Stimulated activated CD4-positive, alpha-beta T cell treated with anti-CD3 and anti-CD28 coated beads, Interleukin-2, amount 100 ng/mL, for 4 hours (primary cell): ENCODE measurements at places on chromosomes 7 and 10.

DNA sequence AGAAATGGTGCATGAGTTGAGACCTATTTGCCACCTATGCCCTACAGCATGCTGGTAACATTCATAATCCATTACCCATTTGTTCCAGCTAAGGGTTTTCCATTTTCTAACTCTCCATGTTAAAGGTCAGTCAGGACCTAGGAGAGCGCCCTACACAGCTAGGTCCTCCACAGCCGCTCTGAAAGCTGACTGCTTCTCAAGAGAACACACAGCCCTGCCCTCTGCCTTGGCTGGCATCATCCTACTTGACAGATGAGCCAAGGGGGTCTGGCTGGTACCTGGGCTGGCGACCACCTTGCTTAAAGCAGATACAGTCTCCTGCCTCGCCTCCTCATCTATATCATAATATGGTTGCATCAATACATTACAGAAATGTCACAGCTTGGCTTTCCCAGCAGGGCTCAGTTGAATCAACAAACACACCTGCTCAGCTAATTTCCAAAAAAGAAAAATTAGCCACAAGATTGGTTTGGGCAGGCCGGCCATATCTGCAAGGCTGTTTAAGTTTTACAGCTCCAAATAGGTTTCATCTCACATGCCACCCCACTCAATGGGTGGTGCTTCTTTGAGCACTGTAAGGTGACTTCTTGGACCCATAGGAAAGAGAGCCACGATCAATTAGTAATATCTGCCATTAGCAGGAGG, 17.3 kb downstream of the TLL2 start:
- no peak for DNase-seq

DNA sequence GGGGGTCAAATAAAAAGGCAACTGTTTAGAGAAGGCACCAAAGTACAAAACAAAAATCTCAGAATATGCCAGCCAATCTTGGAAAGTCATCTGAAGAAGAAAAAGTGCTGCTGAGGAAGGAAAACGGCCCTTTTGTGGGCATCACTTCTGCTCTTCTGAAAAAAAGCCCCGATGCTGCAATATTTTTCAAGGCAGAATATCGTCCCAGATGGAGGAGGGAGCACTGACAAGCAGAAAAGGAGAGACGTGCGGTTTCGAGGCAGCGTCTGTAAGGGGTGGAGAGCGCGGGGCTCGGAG, 959 bp upstream of the ATRNL1 start:
- no peak for DNase-seq

DNA sequence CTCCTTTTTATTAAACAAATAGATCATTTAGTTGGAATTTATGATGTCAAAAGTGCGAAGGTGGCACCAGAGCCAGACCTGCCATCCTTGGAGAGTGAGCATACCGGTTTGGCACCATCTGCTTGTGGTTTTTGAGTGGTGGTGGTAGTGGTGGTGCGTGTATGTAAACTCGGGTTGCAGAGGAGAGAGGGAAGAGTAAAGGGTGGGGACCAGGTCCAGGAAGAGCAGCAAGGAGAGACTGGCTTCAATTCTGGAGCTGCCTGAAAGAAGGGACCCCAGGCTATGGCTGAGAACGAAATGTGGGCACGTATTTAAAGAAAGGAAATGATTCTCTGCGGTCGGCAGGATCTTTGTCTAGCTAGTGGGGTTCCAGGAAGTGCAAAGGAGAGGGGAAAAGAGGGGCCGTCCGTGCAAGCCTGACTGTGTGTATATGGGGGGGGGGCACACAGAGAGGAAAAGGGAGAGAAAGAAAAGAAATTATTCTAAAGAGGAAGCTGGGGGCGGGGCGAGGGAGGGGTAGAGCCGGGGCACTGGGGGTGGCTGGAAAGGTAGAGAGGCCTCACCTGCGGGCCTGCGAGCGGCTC, 448 bp upstream of the GOLGA7B start:
- DNase-seq, result peak; percentile 26

GRCh38 chr10:133378251-133379096, 588 bp upstream of the PAOX start:
- no peak for DNase-seq

- no peak for DNase-seq
These were observed 10.5 kb downstream of the STYXL1 start for GRCh38 chr7:76037310-76037709.

- DNase-seq, result no peak
These were observed 296.4 kb upstream of the MKLN1 start for GRCh38 chr7:131031099-131031868.

- no peak for DNase-seq
These were observed 34.3 kb upstream of the PTF1A start for GRCh38 chr10:23157691-23158369.

- no peak for DNase-seq
These were observed 9.4 kb upstream of the HK1 start for GRCh38 chr10:69268761-69269416.

GRCh38 chr7:19107356-19108146, 9.9 kb downstream of the TWIST1 start:
- no peak for DNase-seq

DNA sequence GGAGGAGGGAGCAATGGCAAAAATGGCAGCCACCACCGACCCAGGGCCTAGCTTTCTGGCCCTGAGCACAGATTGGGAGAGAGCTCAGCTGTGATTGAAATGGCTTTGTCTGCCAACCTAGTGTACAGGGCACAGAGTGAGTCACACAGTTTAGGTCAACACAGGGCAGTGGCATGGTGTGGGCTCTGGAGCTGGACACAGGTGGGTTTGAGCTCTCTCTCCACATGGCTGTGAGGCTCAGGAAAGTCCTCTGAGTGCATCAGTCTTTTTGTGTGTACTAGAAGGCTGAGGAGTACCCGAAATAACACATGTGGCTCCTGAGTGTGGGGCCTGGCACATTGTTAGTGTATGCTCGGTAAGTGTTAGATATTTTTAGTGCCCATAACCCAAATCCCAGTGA, 60.2 kb upstream of the LOXL4 start:
- no peak for DNase-seq

DNA sequence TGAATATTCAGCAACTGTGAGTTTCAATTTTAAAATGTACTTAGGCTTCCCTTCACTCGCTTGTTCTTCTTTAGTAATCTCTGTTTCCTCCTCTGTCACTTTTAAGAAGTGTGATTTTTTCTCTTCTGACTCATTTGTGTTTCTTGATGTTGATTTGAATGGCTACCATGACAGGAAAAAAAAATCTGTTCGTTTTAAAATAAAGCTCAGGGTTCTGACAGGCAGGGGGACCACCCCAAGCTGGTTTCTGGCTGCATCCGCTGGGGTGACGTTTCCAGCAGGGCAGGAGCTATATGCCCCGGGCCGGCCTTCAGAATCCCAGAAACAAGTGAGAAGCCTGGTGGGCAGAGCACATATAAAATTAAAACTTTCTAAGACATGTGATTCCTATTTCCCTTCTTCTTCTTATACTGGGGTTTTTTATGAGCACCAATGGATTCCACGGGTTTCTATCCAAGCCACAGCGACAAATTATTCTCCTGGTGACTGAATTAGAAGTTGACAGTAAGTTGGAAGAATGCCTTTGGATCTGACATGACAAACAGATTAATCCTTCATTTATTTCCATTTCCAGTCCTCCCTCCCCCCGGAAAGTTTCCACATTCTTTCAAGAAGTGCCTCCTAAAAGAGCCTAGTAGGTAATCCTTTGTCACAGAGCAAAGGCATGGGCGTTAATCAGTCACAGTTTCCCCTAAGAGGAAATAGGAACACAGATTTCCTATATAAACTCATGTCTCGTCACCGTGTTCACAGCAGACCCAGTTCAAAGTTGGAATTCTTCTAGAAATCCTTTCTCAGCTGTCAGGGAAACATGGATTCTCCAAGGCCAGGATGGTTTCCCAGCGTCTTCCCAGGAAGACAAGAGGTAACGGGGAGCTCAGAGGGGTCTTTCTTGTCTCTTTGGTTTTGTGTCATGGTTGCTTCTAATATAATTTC, 79.9 kb downstream of the PTPRE start:
- DNase-seq, result no peak

DNA sequence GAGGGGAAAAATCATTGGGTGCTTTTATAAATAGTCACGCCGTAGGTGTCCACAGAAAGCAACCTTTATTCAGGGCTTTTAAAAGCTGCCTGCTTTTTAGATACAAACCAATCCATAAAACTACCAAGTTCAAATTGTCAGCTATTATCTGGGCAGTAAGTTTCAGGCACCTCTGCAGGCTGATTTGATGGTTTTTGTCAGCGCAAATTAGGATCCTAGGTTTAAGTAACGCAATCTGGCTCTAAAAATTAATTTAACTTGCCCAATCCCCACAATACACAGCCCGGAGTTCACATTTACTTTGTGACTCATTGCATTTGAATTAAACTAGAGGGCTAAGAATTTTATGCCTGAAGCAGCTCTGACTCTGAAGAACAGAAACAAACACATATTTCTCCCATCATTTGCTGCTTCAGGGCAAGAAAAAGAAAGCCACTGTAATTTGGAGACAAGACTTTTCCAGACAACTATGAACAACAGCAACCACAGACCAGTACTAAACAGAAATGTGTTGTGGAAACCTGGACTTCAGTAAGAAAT, 43.3 kb downstream of the NRP1 start:
- DNase-seq, result no peak

- no peak for DNase-seq
These were observed 25.1 kb downstream of the VSTM4 start for GRCh38 chr10:49090189-49090575.

GRCh38 chr7:156547884-156548561, 92.6 kb upstream of the RNF32 start:
- DNase-seq, result no peak

DNA sequence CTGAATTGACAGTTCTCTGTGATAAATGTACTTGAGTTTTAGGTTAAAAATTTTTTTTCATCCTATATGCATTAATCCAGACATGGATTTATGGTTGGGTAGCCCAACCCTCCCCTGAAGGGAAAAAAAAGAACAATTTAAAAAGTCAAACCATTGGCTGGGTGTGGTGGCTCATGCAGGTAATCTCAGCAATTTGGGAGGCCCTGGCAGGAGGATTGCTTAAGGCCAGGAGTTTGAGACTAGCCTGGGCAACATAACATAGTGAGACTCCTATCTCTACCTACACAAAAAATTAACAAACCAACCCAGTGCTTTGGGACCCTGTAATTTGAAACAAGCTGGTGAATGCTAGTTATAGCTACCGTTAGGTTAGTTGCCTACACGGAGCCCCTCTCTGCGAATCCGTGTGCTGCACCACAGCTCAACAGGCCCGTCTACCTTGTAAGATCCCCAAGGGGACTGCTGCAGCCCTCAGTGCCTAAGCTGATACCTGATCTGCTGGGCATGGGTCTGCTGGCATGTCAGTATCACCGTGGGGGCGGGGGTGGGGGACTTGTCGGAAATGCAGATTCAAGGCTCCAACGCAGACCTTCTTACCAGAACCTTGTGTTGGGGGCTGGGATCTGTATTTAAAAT, 32.8 kb downstream of the TSPAN14 start:
- DNase-seq, result no peak

- no peak for DNase-seq
These were observed 46.0 kb downstream of the RASGEF1A start for GRCh38 chr10:43220657-43221418.

DNA sequence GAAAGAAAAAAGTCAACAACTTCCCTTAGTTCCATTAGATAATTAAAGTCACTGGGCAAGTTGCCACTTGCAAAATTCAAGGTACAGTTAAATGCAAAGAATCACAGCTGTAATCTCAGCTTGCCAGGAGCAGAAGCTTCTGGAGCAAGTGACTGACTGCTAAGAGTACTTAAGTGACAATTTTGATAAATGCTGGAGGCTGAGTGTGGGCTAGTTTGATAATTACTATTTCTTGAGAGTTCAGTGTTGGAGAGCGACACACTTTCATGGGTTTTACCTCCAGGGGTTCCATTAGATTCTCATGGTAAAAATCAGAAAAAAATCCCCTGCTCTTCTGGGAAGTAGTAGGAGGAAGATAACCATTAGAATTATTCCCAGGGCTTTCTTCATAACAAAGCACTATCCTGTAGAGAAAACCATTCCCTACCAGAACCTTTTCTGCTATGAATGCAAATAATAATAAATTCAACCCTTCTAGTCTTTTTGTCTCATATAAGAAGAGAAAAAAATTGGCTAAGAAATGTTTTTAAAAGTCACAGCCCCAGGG, 486.3 kb downstream of the POM121L12 start:
- no peak for DNase-seq

- DNase-seq, result no peak
These were observed 108.3 kb upstream of the DPP6 start for GRCh38 chr7:153943861-153944260.

DNA sequence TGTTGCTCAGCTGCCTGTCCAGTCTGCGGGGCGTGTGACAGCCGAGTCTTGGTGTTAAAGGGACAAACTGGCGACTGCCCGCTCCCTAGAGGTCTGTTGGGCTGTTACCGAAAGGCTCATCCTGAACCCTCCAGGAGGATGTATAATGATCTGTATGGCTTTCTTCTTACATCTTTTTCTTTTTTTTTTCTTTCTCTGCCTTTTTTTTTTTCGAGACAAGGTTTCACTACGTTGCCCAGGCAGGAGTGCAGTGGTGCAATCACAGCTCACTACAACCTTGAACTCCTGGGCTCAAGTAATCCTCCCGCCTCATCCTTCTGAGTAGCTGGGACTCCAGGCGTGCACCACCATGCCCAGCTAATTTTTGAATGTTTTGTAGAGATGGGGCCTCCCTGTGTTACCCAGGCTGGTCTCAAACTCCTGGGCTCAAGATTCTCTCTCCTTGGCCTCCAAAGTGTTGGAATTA, 857 bp downstream of the INTS15 start:
- no peak for DNase-seq

- no peak for DNase-seq
These were observed 142.6 kb upstream of the LSM8 start for GRCh38 chr7:118041251-118041878.

GRCh38 chr7:30563326-30563942, 31.2 kb upstream of the GARS1 start:
- DNase-seq, result no peak

- no peak for DNase-seq
These were observed 332.1 kb downstream of the BMPER start for GRCh38 chr7:34237493-34237849.

- DNase-seq, result no peak
These were observed 26.9 kb upstream of the DNAAF5 start for GRCh38 chr7:699476-700170.

- no peak for DNase-seq
These were observed 141.5 kb downstream of the LRRN3 start for GRCh38 chr7:111232249-111233084.
